Hematopoietic multipotent progenitor cell treated with erythropoietin and hydrocortisone succinate and interleukin-3 and kit ligand, for 15 days (in vitro differentiated cells): ENCODE measurements at places on chromosomes 2 and 18.

DNA sequence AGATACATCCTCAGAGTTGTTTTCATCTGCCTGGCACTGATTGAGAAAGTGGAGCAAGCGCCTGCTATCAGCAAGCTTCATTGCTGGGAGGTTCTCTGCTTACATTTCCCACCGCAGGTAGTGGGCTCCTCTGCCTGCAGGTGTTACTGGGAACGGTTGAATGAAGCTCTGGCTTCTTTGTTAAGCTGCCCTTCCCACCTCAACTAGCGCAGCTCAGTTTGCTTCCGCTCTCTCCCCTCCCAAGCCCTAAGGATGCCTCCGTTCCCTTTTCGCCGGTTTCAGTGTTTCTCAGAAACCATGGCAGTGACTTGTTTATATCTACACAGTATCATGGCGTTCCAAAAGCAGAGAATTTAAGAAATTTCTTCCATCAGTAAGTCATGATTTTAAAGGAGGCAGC is 72.2 kb upstream of the B3GNT7 start:
- DNase-seq, result no peak

- no peak for DNase-seq
Measured at GRCh38 chr2:11073251-11073650, 82.0 kb upstream of the SLC66A3 start.

DNA sequence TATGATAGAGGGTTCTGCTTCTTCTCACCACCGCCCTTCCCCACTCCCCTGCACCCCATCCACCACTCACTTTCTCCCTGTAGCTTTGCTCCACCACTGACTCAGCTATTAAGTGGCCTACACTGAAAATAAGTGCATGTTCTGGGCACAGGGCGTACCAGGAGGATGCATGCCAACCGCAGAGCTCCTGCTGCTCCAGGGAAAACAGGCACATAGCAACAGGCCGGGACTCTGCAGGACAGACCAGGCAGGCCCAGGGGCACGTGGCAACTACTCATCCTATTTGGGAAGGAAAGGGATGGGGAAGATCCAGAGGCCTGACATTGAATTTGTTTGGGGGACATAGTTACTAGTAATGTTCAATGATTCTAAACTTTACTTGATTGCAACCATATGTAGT is 28.4 kb downstream of the ARL4C start:
- DNase-seq, result no peak

GRCh38 chr2:25521665-25522387 is 151.6 kb downstream of the DTNB start:
- DNase-seq, result peak; percentile 76

- no peak for DNase-seq
Measured at GRCh38 chr2:75408771-75409170, 152.0 kb downstream of the EVA1A start.

DNA sequence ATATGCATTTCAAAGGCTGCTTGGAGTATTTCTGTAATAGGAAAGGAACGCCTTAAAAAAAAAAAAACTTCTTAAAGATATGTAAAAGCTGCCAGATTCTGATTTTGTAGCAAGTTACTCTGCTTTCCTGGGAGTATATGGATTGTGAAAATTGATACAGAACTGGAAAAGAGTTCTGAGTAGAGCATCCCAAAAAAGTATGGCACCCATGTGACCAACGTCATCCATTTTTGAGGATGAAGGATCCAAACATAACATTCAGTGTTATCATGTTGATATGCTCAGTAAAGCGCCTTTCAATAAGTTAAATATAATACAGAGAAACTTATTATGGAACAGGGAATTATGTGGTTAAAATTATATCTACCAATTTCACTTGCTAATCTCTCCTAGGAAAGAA is 978.4 kb upstream of the POU3F3 start:
- DNase-seq, result no peak

DNA sequence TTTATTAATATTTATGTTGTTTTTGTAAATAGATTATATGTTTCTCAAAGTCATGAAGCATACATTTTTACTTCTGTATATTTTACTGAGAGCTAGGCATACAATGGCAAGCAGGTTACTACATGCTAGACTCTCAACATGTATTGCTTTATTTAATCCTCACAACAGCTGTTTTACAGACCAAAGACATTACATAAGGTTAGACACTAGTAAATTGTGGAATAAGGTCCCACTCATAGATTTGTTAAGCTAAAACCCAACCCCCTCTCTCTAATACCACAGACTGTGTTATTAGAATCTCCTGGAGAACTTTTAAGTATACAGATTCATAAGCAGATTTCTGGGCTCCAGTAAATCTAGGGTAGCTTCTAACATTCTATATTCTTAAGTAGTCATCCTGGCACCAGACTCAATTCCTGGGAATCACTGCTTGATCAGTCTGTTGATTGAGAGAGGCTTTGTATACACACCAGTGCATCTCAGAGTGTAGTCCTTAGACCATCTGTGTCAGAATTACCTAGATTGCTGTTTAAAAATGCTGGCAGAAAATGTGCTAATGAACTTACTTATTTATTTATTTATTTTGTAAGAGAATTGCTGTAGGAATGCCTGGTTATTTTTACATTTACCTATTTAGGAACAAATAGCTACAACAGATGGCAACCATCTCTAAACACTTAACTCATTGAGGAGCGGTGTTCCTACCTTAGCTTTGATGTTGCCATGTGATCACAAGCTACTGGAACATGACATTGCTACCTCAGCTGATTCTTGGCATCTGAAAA is 153.5 kb upstream of the CAVIN2 start:
- no peak for DNase-seq

GRCh38 chr2:80887841-80888378 is 583.4 kb upstream of the LRRTM1 start:
- DNase-seq, result no peak

DNA sequence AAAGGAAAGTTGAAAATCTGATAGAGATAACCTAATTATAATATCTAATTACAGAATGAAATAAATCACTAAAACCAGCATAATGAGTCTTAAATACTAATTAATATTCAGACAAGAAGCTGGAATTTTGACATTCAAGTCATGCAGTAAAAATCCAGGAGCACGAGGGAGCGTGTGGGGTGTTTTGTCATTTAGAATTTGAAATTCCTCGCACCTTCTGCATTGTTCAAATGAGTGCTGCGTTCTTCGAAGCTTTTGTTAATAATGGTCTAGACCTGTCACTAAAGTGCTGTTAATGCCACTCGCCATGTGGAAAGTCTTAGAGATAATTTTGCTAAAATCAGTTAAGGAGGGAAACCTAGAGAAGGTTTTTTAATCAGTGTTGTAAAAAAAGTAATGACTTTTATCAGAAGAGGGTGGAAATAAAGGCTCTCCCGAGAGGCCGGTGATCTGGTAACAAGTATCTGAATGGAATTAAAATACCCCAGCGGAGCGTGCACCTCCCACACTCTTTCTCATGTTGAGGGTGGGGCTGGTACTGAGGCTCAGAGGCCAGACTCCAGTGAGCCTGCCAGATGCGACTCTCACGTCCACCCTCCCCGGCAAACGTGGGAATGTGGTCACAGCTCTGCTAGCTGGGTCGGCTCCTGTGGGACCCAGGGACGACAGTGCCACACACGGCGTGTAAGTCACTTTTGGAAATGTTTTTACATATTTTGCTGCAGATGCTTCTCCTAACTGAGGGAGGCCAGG is 69.4 kb upstream of the MYT1L start:
- no peak for DNase-seq

DNA sequence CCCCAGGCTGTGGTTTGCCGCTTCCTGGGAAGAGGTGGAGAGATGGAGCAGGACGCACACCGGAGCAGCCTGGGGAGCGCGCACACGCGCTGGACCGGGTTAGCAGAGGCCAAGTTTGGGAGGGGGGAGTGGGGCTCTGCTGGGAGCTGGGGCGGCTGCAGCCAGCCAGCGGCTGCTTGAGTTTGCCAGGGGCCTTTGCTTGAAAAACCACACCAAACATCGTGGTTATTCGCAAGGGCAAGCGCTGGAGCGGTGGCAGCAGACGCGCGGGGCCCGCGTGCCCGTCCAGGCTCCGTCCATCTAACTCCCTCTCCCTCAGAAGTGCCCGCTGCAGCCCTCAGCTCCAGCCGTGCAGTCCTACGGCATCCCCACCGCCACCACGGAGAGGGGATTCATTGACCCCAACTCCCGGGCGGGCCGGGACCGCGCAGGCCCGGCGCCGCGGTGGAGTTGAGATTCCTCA is 4.6 kb downstream of the PTGR3 start:
- no peak for DNase-seq

DNA sequence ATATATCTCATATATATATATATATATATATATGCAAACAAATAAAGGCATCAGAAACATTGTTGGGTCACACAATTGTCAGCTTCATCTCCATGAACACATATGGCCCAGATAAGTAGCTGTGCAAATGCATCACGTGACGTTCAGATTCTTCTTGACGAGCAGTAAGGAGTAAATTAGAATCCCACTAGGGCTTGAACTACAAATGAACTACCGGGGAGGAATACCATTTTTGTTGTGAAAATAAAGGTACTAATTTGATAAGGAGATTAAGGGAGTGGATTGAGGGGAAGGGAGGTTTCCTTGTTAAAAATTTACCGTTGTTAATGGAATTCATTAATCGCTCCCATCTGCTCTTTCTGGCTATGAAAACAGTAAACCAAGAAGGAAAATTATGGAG is 186.5 kb upstream of the COPS8 start:
- no peak for DNase-seq

DNA sequence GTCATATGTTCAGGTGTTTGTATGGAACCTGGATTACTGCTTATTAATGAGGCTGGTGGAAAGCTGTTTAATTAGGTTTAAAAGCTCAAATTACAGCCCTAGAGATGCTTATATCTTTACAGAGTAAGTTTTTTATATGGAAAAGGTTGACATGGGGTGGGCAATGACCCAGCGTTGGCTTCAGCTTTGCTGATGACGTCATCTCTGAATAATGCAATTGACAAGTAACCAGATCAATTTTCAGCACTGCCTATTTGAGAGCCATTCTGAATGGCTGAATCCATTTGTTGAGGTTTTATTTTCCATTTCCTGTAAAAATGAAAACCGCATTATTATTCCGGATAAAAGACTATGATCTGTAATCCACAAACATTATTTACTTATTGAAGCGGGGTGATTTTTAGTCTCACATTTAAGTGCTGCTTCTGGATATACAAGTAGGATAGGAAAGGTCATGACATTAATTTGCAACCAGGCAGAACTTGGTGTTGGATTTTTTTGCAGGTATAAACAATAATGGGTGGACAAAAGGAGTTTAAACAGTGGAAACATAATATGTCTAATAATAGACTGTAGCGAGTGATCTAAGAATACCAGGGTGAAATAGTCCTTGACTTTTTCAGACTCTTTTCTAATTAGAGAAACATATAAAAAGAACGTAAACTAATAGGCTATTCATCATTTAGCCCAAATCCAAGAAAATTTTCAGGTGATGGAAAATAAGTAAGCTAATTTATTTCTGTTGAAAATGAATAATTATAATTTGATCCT is 2.7 kb downstream of the PPP1R1C start:
- no peak for DNase-seq

GRCh38 chr18:64618390-64618789 is 469.5 kb upstream of the LINC00305 start:
- DNase-seq, result no peak

DNA sequence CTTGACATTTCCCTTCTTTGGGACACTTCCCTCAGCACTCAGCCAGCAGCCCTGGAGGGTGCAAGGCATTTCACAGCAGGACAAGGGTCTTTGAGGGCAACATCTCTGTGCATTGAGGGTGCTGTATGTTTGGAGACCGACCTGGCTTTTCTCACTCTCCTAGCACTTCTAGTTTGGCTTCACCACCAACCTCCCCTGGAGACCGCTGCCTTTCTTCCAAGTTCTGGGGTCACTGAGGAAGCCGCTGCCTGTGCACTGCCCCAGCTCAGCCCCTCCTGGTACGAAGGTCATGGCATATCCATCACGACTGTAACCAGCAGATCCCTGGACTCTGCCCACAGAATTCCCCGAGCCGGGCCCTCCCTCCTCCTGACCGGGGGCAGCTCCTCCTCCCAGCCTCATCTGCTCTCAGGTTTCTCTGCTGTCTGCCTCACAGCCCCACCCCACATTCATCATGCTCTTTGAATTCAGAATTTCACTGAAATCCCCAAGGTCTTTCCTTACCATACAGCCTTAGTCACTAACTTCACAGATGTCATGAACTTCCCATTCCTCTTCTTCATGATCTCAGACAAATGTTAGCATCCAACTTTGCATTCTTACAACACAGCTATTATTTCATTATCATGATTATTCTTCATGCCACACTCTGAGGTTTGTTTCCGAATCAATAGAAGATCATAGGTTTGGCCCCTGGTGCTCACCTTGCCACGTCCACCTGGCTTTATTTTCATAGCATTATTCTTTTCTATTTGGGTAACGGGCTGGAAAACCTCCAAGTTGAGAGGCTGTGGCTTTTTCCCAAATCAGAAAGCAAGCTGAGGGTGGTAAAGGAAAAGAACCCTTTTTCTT is 113.0 kb upstream of the COPS8 start:
- no peak for DNase-seq

DNA sequence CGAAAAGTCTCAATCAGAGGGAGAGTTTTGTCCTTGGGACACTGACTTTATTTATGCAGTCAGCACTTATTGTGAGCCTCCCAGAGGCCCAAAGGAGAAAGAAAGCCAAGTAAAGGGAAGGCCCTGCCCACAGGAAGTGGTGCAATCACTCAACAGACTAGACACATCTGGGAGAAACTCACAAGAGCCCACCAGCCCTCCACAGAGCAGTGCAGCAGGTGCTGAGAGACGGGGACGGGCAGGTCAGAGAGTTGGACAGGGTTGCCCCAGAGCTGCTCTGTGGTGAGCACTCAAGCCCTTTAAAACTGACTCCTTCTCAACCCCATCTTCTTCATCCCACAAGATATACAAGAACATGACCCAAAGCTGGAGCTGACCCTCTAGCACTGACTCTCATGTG is 96.0 kb downstream of the TFCP2L1 start:
- DNase-seq, result no peak

DNA sequence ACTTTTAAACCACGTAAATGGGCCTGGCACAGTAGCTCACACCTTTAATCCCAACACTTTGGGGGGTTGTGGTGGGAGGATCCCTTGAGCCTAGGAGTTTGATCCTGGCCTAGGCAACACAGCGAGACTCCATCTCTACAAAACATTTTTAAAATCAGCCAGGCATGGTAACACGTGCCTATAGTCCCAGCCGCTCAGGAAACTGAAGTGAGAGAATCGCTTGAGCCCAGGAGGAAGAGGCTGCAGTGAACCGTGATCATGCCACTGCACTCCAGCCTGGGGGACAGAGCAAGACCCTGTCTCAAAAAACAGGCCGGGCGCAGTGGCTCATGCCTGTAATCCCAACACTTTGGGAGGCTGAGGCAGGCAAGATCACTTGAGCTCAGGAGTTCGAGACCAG is 12.2 kb downstream of the ROCK1 start:
- no peak for DNase-seq

DNA sequence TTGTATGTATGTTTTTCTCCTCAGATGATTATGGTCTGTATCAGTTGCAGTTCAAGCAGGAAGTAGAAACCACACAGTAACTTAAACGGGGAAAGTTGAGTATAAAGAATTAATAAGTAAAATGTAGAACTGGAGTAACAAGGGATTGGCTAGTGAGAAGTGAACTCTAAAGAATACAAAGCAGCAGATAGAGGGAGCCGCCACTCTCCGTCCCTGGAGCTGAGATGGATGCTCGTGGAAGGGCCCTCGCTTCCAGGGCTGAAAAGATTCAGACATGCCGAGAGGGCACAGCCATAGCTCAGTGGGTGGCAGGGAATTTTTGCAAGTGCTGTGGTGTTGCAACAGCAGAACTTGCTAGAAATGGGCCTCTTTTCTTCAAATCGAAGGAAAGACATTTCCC is 155.8 kb downstream of the COL6A3 start:
- no peak for DNase-seq
